ENCODE measurements at places on chromosomes 13 and 19.
A peak's percentile ranks its signal among the peaks of the same experiment; 100 is the strongest.

DNA sequence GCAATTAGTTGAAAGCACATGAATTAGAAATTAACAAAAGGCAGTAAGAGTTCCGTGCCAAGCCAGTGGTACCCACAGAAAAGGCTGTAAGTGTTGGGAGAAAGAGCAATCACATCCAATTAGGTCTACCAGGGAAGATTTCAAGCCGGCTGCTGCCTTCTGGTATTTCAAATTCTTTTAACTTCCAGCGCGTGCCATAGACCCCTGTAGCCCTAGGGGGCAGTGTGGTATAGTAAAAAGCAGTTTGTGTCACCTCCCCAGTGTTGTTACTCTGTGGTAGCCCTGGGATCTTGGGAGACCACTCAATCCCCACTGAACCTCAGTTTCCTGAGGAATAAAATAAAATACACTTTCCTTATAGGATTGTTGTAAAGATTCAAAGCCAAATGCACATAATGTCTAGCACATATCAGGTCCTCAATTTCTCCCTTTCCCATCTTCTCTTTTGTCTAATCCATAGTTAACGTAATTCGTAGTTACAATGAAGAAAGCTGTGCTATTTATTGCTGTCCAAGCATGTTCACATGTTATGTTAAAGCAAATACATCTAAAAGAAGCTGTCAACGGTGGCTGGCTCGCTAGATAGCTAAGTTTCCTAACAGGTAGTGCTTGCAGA, 230.2 kb downstream of the TDRD3 start:
- DNase-seq: peak; percentile 20

GRCh38 chr19:3730457-3730958, 22.3 kb downstream of the TJP3 start:
- DNase-seq: no peak

- DNase-seq: no peak
Observed at GRCh38 chr13:53241891-53242348, 213.3 kb downstream of the OLFM4 start.

DNA sequence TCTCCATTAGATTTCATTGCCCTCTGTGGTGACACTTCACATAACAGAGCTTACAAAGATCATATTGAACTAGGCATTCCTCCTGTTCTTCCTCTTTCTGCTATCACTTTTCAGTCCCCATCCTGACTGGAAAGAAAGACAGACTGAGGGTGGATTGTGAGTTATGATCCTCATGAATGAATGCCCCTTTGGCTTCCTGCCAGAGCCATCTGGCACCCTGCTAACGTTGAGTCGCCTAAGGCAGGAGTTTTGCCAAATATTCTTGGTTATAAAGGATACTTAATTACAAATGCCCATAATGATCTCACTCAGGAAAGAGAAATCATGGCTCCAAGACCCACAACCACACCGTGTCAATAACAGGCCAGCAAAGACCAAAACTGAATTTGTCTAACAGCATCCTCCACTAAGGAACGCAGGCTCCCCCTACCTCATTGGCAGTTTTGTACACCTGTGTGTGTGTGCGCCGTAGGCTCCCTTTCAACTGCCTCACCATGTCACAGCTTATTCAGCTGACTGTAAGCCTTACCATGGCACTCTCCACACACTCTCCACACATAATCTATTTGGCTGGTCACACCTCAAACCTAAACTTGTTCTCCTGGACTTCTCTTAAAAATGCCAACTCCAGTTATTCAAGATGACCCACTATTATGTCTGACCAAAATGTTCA, 15.5 kb downstream of the ZNF211 start:
- DNase-seq: no peak

GRCh38 chr13:42876887-42877545, 95.6 kb downstream of the FAM216B start:
- DNase-seq: peak; percentile 93

GRCh38 chr19:16361254-16361653, 36.6 kb downstream of the KLF2 start:
- no peak for DNase-seq

DNA sequence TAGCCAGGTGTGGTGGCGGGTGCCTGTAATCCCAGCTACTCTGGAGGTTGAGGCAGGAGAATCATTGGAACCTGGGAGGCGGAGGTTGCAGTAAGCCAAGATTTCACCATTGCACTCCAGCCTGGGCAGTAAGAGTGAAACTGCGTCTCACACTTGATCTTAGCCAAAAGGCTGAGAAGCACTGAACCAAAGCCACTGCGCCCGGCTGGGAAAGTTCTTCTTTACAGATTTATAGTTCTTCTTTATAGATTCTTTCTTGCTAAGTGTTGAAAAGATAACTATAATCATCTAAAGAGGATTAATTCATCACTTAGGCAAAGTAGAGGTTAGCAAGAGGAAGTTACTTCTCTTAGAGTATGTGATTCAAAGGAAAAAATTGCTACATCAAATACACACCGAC, 11.1 kb downstream of the ZNF417 start:
- no peak for DNase-seq

GRCh38 chr19:16807549-16808284, 21.5 kb upstream of the SIN3B start:
- DNase-seq: no peak

GRCh38 chr13:77185721-77186120, 141.2 kb downstream of the MYCBP2 start:
- no peak for DNase-seq

GRCh38 chr13:107473253-107473652, 742.1 kb downstream of the LIG4 start:
- DNase-seq: no peak
